Kidney glomerular epithelial cell (primary cell): ENCODE measurements at places on chromosomes 3 and 15.

DNA sequence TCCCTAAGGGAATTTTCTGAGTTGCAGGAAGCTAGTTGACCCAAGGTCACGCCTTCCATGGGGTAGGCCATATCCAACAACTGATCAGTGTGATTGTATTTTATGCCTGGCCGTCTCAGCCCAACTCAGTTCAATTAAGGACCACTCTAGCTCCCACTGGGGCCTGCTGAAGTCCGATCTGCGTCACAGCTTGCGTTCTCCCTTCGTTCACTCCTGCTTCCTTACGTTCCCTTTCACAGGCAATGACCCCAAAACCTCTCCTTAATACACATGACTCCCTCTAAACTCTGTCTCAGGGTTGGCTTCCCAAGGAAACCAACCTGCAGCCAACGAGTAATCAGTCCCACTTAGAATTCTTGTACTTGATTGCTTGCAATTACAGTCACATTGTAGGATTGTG, 428.0 kb downstream of the RBMS3 start:
- no peak for DNase-seq

DNA sequence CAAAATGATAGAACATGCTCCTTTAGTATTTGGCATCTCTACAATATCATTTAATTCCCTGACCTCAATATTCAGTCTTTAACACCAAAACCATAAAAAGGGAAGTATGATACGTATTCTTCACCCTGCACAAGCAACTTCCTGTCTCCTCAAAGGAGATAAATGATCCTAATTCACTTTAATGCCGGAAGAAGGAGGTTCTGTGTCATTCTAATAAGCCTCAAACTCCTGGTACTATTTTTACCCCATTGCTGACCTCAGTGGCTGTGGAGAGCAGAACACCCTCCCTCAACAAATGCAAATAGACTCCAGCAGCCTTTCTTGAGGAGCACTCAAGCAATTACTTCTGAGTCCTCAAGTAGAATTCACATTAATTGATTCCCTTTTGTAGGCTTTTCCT, 173.3 kb downstream of the TMEM108 start:
- DNase-seq, result no peak

- no peak for DNase-seq
Observed at GRCh38 chr3:42539871-42540714, 37.6 kb downstream of the VIPR1 start.

DNA sequence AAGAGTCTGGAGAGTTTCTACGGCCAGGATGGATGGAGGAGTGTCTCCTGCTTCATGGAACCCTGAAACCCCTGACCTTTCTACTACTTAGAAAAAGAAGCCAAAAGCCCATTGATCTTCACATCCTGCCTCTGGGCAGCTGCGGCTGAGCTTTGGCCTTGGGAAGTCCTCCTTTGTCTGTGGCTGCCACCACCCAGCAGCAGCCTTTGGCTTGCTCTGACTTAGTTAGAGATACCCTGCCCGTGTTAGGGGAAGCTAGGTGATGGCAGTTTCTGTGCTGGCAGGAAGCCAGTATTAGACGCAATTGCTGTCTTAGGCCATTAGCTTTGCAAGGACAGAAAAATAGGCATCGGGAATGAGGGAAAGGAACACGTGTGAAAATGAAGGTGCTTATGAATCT, 18.8 kb downstream of the APH1B start:
- no peak for DNase-seq
